CD4-positive, alpha-beta T cell treated with Interleukin-12 subunit alpha and Interleukin-12 subunit beta, for 1 hour (primary cell): ENCODE measurements at places on chromosomes 4 and X.

DNA sequence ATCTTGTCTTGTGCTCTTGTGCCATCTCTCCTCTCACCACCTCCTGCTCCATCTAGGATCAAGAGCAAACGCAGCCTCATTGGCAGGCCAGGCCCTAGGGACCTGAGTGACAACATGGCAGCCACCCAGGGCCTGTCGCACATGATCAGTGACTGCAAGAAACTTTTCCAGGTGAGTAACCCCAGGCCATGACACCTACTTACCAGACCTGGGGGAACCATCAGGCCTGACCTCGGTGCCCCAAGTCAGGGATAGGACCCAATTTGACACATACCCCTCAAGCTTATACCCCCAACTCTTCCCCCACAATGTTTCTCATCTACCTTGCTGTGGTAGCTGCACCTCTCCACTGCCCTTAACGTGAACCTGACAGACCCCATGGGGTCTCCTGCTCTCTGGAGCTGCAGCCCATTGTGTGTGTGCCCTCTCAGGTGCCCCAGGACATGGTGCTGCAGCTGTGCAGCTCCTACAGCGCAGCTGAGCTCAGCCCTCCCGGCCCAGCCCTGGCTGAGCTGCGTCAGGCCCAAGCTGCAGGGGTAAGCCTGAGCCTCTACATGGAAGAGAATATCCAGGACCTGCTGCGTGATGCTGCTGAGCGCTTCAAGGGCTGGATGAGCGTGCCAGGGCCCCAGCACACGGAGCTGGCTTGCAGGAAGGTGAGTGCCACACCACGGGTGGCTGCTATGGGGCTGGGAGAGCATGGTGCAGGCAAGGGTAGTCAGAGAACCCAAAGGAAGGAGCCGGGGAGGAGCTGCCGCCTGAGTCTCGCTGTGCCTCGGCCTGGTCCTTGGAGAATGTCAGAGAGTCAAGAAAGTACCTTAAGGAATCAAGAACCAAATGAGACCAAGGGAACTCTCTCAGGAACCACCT, 74.8 kb downstream of the STARD8 start:
- no peak for DNase-seq

DNA sequence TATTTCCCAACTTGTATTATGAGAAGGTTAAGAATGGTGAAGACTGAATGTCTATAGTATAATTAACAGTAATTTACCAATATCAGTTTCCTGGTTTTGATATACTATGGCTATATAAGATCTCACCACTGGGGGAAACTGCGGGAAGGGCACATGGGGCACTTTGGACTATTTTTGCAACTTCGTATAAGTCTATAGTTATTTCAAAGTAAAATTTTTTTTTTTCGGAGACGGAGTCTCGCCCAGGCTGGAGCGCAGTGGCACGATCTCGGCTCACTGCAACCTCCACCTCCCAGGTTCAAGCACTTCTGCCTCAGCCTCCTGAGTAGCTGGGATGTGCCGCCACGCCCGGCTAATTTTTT, 46.1 kb downstream of the CXorf58 start:
- DNase-seq = peak; percentile 7

DNA sequence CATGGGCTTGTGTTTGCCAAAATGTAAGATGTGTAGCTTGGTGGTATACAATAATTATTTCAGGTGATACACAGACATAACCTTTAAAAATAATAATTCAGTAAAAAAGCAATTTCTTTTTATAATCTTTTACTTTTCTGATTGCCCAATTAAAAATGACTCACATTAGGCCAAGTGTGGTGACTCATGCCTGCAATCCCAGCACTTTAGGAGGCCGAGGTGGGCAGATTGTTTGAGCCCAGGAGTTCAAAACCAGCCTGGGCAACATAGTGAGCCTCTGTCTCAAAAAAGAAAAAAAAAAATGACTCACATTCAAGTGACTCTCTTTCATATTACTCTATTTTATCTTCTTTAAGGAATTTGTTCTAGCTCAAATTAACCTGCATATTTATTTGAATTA, 449.4 kb upstream of the HTR2C start:
- DNase-seq = no peak

- DNase-seq = no peak
Measured at GRCh38 chr4:8410641-8411271, 29.8 kb downstream of the ACOX3 start.

DNA sequence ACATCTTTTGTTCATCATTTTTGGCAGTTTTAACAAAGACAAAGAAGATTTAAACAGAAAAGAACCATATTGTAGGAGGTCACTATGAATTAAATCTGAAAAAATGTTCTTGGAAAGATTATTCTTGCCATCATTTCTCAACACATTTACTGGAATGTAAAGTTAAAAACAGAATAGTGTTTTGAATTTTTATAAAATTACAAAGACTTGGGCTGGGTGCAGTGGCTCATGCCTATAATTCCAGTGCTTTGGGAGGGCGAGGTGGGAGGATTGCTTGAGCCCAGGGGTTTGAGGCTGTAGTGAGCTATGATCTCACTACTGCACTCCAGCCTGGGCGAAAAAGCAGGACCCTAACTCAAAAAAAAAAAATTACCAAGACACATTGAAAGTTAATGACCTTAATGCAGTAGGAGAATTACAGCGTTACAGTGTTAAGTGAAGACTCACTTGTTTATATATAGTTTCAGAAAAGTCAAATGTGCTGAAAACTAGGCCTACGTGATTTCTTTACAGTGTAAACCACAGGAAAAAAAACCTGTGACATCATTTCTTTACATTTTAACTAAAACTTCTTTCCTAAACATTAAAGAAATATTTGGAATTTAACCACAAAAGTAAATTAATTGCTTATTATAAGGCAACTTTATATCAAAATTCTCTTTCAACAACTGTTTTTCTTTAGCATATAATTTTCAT, 7.9 kb downstream of the FAM13A start:
- DNase-seq = no peak

GRCh38 chrX:47846040-47846439, 9.3 kb downstream of the ZNF81 start:
- DNase-seq = no peak

DNA sequence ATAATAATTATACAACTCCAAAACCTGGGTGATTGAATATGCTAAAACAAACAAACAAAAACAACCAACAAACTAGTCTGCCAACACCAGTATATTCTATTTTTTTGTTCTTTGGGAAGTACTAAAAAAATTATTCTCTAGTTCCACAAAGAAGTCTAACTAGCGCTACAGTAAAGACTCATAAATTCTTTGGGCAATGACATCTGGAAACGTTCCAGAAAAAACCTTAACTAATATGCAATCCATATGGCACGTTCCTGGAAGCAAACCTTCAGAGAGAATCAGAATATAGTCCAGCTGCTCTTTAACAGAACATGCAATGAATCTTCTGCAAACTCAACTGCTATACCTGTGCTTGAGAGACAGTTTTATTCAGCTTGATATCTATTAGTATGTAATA, 500.1 kb downstream of the TRAM1L1 start:
- no peak for DNase-seq

GRCh38 chr4:2469192-2469984, 482 bp downstream of the RNF4 start:
- DNase-seq = peak; percentile 77

GRCh38 chrX:142359331-142359730, 154.2 kb upstream of the MAGEC2 start:
- DNase-seq = no peak

GRCh38 chrX:69192603-69193002, 27.4 kb upstream of the PJA1 start:
- no peak for DNase-seq

- DNase-seq = no peak
Measured at GRCh38 chr4:144360146-144360793, 219.8 kb upstream of the GYPA start.

- no peak for DNase-seq
Measured at GRCh38 chr4:138749303-138749702, 266.3 kb upstream of the NOCT start.

- DNase-seq = no peak
Measured at GRCh38 chr4:83025563-83025962, 9.4 kb upstream of the COPS4 start.

DNA sequence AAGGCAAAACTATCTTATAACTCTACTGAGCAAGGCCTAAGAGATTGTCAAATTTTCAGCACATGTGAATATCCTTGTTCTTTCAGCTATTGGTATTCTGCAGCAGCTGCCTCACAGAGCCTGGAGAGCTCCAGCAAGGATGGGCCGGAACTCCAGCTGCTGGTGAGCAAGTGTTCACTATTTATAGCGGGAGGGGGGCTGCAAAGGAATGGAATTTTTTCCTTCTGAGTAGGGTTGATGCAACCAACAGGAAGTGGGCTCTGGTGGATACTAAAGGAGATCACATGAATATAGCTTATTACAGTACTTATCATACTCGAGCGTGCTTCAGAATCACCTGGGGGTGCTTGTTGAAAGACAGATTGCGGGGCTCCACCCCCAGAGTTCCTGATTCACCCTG, 20.2 kb upstream of the SETD7 start:
- no peak for DNase-seq

GRCh38 chr4:55578341-55579010, 13.6 kb downstream of the PDCL2 start:
- DNase-seq = no peak

GRCh38 chrX:18351784-18352183, 2.7 kb downstream of the SCML2 start:
- no peak for DNase-seq

DNA sequence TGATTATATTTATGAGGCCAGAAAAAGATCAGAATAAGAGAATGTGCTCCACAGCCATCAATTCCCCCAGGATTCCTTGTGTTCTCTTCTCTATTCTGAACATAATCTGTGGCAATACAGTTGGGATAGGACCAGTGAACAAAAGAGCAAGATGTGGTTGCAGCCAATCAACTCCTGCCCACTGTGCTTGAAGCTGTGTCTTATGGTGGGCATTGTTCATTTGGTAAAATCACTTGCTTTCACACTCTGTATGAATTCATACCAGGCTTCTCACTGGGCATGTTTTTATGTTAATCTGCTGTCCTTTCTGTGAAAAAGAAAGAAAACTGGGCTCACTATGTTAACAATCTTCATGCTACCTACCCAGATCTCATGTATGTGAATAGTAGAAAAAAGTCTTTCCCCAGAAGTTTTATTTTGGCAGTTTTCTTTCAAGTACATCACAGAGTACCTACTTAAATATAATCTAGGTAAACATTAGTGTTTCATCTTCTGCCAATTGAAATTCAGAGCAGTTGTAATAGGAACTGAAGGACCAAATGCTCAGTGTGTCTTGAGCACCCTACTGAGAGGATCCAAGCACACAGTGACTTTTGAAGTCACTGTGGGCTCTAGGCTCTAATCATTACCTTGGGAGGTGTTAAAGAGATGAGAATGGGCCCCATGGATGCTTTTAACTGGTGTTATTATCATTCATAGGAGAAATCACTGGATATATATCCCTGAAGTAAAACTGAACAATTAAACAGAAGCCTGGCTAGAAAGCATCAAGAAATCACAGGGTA, 429.2 kb upstream of the TRAM1L1 start:
- no peak for DNase-seq

DNA sequence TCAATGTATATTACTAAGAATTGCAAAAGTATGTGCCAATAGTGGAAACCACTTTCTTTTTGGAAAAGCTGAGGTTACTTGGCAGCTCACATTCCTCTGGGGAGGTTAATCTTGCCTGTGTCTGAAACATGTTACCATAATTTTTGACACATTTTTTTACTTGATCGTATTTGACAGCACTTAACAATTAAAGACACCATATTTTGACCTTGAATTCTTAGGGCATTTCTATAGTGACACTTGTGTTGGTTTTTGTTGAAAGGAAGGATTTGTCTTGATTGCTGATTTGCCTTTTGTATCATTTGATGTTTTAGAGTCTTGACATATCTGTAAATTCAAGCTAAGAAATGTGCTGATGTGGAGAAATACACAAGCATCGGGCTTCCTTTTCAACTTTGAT, 2135.5 kb downstream of the PCDH7 start:
- DNase-seq = no peak

DNA sequence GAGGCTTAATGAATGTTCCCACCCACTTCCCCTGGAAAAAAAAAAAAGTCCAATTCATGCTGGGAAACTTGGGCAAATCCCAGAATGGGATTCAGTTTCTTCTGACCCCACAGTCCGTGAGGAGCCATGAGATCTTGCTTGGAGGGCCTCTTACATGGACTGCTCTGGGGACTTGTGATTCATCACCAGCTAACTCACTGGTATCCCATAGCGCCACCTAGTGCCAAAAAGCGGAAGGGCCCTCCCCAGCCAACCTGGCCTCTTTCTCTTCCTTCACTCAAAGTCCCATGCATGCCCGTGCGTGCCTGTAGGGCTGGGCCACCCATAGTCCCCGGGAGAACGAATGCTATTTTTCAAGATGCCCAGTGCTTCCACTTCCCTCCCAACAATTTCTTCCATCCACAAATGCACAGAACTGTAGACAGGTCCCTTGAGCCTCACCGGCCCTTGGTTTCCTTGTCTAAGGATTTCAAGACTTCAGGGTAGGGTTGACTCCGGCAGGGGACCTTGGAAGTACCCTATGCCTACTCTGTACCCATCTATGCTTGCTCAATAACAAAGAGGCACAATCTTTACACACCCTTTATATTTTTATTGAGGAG, 5.1 kb downstream of the RTL5 start:
- peak; percentile 82 for DNase-seq

DNA sequence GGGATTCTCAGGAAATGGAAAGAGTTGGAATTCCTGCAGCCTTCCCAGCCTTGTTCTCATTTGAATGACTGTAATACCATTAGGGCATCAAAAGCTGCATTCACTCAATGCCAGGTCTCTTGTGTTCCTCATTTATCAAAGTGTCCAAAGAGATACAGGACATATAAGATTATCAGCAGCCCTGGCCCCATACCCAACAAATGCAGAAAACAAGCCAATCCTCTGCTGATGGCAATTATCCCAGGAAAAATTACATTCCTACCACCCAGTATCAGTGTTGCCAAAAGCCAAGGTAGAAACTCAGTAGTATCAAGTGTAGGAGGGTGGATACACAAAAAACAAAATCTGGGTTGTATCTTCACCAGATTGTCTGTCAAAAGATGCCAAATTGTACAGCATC, 18.5 kb upstream of the ASB5 start:
- no peak for DNase-seq

DNA sequence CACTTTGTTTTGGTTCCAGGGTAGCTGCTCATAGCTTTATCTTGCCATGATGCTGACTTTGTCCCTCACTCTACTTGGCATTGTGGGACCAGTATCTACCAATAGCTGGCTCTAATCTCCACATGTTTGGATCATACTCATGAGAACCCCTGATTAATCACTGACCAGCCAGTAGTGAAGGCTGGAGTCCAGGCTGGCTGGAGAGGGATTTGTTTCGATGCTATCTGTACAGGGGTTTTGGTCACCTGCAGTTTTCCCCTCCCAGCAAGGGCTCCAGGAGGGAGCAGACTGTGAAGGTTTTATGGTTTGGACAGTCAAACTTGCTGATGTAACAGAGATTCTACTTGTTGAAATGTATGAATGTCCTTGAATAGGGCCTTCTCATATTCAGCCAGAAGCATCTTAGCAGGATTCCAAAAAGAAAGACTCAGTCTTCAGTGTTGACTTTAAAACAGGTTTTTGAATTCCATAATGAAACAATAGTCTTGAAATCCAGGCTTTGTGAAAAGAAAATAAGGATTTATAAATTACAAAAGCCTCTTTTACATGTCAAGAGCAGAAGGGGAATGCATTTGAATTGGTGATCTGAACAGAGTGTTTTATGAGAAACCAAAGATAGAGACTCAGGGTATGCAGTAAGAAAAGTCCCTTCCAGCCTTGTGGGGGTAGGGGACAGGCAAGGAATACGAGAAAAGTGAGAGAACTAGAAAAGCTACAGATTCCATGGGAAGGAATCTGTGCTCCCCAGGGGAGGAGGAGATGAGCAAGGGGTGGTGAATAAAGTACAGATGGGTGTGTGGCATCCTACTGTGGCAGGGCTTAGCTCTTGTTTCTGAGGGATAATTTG, 103.1 kb upstream of the SHISA3 start:
- DNase-seq = no peak

- DNase-seq = no peak
Measured at GRCh38 chr4:169080981-169081380, 70.9 kb upstream of the CBR4 start.
